Spinal cord (tissue), 10 donors: ENCODE measurements at places on chromosomes 5 and 9. TPM values are rescaled to one million over a fixed set of nuclear protein-coding genes. Genes with fewer than 3 reads are reported as not detected.
A peak's percentile ranks its signal among the peaks of the same experiment; 100 is the strongest.

Gene SLCO4C1
- 0.44 TPM for polyA plus RNA-seq

Gene TAF1L
- 0.09 TPM for polyA plus RNA-seq

Gene ZNF883
- 18.6 TPM for polyA plus RNA-seq

Gene NAIP
- polyA plus RNA-seq: 26.7 TPM

Gene SH3GL2
- polyA plus RNA-seq: 72.3 TPM

Gene PTGR1
- 38.4 TPM for polyA plus RNA-seq

Gene MLANA
- 0.89 TPM for polyA plus RNA-seq

Gene PBX3
- polyA plus RNA-seq: 132 TPM

Gene URM1
- 80.6 TPM for polyA plus RNA-seq

DNA sequence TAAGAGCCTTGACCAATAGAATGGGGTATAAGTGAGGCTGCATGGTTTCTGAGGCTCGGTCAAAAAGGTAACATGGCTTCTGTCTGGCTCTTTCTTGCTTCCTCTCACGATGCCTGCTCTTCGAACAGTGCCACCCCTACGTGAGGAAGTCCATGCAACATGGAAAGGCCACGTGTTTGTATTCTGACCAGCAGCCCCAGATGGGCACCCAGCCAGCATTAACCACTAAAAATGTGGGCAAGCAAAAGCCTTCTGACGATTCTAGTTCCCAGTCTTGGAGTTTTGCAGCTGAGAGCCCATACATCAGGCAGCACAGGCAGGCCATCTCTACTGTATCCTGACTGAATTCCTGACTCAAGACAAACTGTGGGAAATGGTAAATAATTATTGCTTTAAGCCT lies 24.2 kb upstream of the NREP start:
- DNase-seq: no peak

DNA sequence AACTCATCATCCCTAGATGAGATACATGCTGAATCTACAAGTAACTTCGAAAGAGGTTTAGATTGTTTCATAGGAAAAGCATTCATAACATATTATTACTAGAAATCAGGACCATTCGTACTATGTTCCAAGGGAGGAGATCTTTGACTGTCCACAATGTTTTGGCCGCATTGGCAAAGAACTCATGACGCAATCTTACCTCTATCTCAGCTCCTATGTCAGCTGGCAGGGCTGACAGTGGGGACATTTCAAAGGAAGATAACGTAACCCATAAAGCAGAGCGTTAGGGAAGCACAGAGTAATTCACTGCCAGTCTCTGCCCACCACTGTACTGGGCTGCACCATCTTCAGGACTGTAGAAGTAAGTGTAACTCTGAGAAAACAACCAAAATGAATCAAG lies 69.7 kb downstream of the EFNA5 start:
- DNase-seq: no peak

DNA sequence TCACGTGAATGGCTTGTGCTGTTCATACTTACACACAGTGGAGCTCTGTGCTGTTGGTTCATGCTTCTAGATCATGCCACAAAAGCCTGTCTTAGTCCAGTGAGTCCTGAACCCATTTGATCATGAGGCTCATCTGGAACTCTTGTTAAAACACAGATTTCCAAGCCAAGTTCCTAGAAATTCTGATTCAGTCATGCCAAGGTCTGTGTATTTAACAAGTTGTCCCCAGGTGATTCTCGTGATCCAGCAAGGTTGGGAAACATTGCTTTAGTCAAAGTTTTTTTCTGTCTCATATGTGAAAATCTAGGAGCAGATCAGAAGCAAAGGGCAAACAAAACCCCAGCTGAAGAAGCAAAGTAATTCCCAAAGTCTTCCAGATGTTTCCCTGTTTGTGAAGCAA lies 112.5 kb upstream of the GAS1 start:
- DNase-seq: peak; percentile 10

DNA sequence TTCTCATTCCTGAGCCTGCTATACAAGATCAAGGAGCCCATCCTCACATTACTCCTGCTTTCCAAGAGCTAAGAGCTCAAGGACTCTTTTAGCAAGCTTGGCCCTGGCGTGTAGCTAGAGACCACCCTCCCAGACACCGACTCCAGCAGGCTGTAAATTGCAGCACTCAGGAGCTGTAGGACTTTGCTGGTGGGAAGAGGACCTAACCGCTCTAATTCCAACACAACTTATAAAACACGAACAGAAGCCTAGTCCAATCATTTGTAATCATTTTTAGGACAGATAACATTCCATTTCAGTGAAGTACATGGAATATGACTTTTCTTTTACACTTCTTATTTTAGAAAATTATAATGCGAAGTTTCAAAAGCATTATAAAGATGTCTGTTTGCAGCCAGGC lies 219.9 kb downstream of the NXNL2 start:
- DNase-seq: no peak

GRCh38 chr9:23754551-23754950 lies 71.5 kb downstream of the ELAVL2 start:
- DNase-seq: no peak
